Hematopoietic multipotent progenitor cell treated with erythropoietin and hydrocortisone succinate and interleukin-3 and kit ligand, for 6 days (in vitro differentiated cells): ENCODE measurements at places on chromosomes 11 and 22.

- DNase-seq: no peak
Observed at GRCh38 chr11:9895006-9895405, 231.1 kb downstream of the SWAP70 start.

GRCh38 chr11:108819957-108820356 is 155.1 kb downstream of the DDX10 start:
- DNase-seq: peak; percentile 17

- DNase-seq: no peak
Observed at GRCh38 chr11:14587258-14587657, 56.3 kb upstream of the PDE3B start.

DNA sequence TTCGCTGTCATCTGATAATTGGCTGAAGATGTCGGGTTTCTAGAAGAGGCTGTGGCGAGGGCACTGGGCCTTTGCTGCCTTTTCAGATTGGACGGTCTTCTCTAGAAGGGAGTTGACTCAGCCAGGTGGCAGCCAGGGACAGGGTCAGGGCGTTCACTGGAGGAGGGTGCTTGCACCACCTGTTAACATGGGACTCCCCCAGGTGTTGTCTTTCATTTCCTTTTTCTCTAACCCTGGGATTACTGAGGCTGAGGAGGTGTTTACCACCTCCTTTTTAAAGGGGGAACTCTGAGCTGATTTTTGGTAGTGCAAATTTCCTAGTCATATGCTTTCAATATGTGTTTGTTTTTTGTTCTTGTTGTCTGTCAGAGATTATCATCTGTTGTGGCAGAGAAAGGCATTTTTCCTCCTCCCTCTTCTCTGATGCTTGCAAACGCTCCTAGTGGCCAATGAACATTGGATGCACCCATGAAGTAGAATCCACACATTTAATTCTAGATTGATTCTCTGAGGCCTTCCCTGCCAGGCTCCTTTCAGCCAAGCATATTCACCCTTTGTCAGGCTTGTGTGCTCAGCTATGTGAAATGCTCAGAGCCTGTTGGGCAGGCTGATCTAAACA is 54.1 kb downstream of the LDLRAD3 start:
- no peak for DNase-seq

GRCh38 chr11:19767627-19768151 is 55.1 kb downstream of the NAV2 start:
- DNase-seq: no peak

- DNase-seq: peak; percentile 24
Observed at GRCh38 chr22:18970176-18970947, 34.3 kb upstream of the PRODH start.

GRCh38 chr11:123103326-123103980 is 41.5 kb upstream of the HSPA8 start:
- DNase-seq: peak; percentile 73

DNA sequence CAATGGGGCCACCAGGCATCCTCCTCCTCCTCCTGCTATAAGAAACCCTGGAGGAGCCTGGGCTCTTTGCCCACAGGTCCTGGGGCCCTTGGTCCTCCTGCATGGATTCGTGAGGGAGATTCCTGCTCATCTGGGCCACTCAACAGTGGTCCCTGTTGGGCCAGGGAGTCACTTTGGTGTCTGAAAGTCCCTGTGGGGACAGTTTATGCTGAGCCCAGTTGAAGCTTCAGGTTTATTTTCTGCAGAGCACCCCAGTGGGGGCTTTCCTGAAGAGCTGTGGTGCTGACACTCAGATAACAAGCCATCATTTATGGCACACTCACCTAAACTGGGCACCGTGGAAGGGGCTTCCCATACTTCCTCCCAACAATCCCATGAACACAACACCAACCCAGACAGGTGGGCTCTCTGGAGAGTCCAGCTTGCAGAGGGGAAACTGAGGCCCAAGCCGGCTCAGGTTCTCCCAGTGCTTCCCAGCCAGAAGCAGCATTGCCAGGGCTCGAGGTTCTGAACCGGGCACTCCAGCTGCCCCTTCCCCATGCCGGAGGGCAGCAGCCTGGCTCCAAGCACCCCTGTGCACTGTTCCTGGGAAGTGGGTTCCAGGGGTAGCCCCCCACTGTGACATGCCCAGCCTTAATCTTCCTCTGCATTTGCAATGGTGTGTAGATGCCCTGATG is 91.3 kb downstream of the MYEOV start:
- no peak for DNase-seq

DNA sequence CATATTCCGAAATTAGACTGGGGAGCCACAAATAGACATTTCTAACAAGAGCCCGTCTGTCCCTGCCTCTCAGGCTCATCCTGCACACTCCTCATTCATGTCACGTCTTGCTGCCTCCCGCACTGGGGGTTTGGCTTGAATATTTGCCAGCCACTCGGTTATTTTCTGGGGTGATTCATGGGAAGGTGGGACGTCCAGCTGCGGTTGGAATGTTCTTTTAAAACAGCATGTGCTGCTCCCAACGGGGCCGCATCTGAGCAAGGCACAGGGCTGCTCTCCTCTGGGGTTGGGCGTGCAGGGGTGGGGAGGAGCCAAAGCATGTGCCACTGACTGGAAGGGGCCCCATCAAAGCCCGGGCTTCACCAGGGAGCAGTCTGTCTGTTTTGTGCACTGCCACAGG is 25.9 kb upstream of the SLC5A4 start:
- no peak for DNase-seq

- DNase-seq: peak; percentile 65
Observed at GRCh38 chr11:97683733-97684132, 1293.9 kb downstream of the JRKL start.

- no peak for DNase-seq
Observed at GRCh38 chr11:131756479-131757110, 386.2 kb downstream of the NTM start.

DNA sequence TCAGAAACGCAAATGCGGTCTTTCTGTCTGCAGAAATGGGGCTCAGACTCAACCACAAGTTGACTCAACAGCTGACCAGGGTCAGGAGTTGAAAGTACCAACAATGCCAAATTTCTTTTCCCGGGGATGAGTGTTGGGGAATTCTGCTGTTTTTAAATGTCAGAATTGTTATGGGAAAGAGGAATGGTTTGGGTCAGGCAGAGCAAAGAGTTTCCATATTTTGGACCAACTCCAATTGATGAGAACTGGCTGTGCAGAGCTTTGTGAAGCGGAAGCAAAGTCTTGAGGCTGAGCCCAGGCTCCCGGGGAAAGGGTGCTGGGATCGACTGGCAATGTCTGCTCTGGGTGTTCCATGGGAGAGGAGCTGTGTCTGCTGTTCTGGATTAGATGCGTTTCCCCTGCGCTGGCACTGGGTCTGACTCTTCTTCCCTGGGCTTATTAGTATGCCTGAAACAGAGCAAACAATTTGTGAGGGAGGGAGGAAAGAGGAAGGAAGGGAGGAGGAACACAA is 36.2 kb downstream of the TXN2 start:
- DNase-seq: no peak

GRCh38 chr11:61266602-61267001 is 25.6 kb downstream of the PGA5 start:
- no peak for DNase-seq

DNA sequence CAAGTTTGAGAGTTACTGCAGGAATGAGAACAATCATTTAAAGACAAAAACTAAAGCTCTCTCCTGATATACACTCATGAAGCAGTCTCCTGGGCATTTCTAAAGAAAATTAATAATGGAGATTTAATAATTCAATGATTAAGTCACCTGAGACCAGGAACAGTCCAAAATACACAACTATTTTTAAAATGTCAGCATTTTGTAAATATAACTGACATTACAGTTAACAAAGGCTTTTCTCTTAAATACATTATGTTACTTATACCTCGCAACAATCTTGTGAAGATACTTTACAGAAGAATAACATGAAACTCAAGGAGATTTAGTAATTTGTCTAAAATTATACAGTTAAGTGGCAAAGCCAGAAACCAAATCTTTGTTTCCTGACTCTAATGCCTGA is 87.6 kb downstream of the LARGE2 start:
- no peak for DNase-seq

DNA sequence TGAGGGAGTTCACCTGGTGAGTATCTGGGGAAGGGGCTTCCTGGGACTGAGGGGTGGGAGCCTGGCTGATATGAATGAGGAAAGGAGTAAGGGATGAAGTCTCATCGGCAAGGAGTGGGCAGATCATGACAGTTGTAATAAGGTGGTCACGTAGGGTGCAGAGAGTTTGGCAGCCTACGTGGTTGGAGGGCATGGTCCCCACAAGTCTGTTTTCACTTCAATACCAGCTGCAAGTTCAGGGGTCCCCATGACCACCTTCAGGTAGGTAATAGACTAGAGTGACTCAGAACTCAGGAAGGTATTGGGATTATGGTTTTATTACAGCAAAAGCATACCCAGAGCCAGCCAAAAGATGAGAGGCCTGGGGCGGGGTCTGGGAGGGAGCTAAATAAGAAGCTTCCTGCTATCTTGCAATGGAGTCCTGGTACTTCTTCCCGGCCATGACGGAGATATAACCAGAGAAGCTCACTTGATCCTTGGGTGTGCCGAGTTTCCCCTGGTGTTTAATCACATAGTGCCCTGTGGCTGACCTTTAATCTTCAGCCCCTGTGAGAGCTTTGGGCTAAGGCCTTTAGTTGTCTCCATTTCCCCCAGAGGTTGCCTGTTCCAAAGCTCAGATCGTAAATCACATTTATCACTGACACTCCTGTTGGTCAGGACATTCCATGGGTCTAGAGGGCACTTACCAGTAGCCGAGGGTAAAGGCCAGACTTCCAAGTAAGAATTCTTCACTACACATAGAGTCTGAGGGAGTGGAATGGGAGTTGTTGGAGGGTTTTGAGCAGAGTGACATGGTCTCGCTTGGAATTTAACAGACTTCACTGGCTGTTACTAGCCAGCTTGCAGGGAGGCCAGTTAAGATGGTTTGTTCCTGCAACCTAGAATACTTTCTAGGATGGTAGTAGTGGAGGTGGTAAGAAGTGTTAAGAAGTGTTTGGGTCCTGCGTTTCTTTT is 9.1 kb downstream of the SLC3A2 start:
- peak; percentile 52 for DNase-seq

DNA sequence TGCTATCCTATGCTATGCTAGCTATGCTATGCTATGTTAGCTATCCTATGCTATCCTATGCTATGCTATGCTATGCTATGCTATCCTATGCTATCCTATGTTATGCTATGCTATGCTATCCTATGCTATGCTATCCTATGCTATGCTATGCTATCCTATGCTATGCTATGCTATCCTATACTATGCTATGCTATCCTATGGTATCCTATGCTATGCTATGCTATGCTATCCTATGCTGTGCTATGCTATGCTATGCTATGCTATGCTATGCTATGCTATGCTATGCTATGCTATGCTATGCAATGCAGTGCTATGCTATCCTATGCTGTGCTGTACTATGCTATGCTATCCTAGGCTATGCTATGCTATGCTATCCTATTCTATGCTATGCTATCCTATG is 8.6 kb upstream of the MS4A1 start:
- DNase-seq: no peak

DNA sequence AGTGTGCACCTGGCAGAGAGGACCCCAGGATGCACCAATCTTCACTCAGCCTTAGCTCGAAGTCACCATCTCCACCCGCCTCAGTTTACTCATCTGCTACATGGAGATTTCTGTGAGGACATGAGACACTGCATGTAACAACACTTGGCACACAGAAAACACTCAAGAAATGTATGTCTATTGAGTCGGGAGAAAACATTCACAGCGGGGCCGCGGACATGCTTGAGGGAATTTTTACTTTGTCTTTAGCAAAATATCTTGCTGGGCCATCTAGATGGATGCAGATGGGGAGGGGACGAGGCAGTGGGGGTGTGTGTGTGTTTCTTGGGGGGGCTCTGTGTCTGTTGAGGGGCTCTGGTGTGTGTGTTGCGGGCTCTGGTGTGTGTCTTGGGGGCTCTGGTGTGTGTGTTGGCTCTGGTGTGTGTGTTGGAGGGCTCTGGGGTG is 28.4 kb upstream of the RFPL3 start:
- no peak for DNase-seq

GRCh38 chr11:86790195-86790725 is 10.1 kb upstream of the PRSS23 start:
- peak; percentile 30 for DNase-seq

DNA sequence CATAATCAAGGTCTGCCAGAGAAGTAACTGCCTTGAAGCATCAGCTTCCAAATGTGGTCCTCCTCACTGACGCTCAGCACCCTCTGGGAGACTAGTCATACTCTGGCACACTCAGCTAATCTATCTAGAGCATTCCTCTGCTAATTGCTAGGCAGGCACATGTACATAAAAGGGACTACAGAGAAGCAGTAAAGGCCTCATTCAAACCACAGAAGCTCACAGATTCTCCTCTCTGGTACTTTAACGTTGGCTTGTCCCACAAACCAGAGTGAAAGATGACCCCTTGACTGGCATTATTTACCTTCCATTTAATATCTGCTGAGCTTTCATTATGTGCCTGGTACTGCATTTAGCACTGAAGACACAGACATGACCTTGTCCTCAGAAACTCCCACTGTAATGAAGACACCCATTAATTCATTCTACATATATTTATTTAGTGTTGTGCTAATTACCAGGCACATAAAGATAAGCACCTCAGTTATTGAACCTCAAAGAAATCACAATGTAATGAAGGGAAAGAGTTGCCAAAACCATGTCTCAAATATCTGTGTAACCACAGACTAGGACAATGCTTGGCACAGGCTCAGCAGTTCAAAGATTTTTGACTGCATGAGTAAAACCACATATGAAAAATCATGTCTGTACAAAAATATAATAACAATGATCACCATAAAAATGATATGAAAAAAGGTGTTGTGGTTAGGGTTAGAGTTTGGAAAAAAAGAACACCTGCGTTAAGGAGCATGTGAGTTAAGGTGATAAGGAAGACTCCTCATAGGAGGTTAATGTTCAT is 550.4 kb downstream of the DLG2 start:
- no peak for DNase-seq

- no peak for DNase-seq
Observed at GRCh38 chr11:2742611-2743426, 43.0 kb upstream of the KCNQ1OT1 start.

DNA sequence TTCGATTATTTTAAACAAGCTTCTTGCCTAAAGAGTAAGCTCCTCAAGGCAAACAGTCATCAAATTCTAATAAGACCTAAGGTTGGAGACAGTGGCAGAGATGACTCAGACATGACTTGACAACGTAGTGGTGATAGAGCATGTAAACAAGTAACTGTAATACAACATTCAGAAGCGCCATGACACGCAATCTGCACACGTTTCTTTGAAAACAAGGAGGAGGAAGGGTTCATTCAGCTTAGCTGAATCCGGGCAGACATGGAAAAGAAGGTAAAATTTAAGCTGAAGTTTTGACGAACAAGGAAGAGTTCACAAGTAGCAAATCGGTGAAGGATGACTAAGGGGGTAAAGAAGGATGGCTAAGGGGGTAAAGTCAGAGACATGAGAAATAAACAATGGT is 152.4 kb upstream of the ZC3H12C start:
- no peak for DNase-seq

DNA sequence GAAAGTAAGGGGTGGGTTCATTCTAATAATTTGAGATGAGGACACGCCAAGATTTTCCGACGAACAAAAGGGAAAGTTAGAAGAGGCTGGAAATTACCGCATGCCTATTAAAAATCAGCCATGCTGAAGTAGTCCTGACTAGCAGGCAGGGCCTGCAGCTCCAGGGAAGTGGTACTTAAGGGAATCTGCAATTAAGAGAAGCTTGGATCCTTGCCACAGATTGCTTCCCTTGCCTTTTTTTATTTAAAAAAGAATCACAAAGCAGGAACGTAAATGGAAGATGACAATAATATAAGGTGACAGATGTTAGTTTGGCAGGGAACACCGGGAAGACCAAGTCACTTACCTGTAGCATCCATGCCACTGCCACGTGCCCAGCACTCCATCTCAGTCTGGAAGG is 359.3 kb downstream of the CADM1 start:
- DNase-seq: no peak
